8988T (cell line): ENCODE measurements at places on chromosomes 3 and 15.

- DNase-seq: no peak
Observed at GRCh38 chr3:98739266-98739665, 23.9 kb upstream of the ST3GAL6 start.

- no peak for DNase-seq
Observed at GRCh38 chr15:35136321-35137189, 51.5 kb upstream of the NANOGP8 start.

DNA sequence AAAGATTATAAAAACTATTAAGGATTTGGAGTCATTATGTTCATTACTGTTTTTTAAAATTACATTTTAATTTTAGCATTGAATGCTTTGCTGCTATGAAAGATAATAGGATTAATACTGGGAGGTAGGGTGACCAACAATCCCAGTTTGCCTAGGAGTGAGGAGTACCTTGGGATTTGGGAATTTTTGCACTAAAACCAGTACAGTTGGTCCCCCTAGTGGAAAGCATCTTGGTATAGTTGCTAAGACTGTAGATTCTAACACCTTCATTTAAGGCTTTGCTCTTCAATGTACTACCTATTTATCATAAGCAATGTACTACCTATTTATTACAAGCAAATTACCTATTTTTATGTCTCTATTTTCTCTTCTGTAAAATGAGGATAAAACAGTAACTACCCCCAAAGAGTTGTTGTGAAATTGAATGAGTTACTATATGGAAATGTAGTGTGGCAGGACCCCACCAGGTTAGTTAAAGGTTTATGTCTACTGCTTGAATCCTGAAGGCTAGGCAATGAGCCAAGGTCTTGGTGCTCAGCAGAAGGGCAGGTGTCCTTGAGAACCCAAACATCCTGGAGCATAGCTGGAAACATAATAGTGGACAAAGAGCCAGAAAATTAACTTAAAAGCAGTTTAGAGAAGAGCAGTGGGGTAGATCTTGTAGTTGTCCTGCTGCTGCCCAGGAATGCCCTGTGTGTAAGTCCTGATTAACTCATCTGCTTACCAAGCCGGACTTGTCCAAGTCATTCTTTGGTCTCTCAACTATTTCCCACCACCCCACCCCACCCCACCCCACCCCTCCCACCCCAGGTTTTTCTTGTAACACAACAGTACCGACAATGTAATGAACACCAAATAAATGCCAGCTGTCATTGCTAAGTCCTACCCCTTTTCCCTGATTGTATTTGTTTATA, 49.2 kb upstream of the NMD3 start:
- no peak for DNase-seq

- DNase-seq: peak; percentile 20
Observed at GRCh38 chr15:58066042-58066867, 744 bp upstream of the ALDH1A2 start.

DNA sequence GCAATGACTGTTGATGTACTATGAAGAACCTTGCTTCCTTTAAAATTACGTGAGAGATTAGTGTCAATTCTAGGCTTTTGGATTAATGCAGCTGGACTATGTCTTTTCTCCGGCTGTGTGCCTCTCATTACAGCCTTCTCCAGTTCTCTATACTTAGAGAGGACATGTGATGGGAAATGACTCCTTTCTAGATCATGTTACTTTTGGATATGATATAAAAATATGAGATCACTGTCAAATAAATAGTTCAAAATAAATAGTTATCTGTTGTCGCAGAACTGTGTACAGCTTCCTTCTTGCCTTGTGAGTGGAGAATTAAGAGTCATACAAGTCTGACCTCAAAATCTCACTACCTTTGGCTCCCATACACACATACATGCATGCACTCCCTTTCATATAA, 592.4 kb downstream of the DIPK2A start:
- no peak for DNase-seq

DNA sequence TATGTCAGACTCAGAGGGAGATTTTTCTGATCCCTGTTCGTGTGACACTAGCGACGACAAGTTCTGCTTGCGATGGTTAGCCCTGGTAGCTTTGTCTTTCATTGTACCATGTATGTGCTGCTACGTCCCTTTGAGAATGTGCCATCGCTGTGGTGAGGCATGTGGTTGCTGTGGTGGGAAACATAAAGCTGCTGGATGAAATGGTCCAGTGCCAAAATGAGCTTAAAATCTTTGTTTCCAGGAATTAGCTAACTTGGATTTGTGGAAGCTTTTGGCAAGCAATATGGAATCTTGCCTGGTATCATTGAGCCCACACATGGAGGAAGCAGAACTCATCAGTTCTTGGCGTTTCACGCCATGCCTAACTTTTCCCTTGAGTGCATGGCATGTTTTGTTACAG, 98.8 kb downstream of the SPRED1 start:
- no peak for DNase-seq

- no peak for DNase-seq
Observed at GRCh38 chr15:73001840-73002239, 50.4 kb upstream of the NEO1 start.

DNA sequence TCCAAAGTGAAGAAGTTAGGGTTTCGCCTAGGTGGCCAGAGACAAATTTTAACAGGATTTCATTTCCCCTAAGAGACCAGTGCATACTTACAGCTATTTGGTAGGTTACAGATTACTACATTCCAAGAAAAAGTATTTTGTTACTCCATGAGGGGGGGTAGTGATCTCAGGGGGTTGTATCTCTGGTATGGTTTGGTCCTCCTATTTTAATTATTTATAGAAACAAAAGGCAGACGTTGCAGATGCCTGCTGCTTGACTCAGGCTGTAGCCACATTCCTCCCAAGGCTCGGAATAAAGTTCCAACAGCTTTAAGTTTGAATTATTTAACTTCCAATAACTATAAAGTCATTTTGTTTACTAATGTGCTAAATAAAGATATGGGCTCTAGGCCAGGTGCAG, 1.3 kb upstream of the TRIM59 start:
- no peak for DNase-seq

GRCh38 chr15:90305932-90306331, 40.5 kb downstream of the NGRN start:
- no peak for DNase-seq

- DNase-seq: no peak
Observed at GRCh38 chr15:89860431-89860830, 33.4 kb downstream of the AP3S2 start.

DNA sequence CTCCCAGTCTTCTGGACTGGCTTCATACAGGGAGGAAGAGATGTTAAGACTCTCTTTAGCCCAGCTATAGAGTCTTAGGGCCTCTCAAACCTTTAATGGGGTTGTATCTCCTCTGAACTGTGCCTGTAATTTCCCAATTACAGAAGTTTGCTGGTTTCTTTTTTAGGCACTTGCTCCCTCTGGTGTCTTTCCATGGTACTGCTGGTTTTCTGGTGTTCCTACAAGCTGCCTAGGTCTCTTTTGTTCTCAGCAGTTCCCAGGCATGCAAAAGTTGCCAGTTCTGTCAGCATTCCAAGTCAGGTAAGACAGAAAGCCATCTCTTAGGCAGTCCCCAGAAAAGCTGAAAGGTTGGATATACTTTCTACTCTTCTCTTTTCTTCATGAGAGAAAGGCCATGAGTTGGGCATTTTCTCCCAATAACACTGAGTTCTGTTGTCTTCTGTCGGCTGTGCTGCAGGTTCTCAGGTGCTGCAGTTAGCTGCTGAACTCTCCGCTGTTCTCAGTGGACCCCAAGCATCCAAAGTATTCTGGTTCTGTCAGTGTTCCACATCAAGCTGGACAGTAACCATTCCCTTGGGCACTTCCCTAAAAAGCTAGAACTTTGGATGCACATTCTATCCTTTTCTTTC, 54.4 kb upstream of the EHHADH start:
- peak; percentile 37 for DNase-seq

DNA sequence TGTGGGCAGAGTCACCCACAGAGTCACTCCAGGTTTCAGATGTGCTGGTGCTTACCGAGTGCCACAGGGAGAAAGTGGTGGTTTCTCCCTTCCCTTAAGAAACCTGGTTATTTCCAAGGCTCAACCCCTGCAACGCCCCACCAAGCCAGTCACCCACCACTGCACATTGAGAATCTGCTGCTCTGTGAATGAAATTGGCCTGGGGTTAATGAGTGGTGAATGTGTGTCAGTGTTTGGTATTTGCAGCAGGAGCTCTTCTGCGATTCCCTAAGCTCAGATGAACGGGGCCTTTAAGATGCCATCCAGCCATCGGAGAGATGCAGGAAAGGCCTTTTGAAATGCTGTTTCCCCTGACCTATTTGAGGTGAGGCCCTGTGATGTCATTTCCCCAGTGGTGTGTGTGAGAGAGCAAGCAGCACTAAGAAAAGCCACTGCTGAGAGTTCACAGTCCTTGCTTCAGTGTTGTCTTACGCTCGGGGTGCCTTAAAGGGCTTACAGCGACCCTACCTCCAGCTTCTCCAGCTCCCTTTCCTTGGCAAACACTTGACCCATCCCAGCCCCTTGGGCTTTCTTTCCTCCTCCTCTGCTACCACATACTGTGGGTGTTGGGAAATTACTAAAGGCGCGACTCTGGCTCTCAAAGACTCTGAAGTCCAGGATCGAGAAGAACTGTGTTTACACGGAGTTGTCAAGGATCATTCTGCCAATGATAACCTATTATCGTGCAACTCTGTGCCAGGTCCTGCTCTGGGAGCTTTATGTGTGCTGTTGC, 68.9 kb downstream of the SMAD3 start:
- no peak for DNase-seq

DNA sequence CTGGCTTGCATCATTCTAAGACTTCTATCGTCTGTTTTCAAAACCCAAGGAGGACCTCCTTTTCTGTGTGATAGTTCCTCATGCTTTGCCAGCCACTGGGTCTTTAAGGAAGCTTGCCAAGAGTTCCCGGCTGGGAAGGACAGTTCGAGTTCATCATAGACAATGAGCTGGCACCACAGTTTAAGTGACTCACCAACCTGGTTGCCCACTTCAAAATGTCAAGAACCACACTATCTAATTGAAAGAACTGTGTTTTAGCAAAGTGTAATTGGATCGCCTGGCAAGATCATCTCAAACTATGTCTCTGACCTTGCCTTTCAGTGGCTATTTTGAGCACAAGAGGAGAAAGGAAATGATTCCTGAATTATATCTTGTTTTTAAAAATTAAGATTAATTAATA, 27.9 kb downstream of the SOX2 start:
- no peak for DNase-seq

DNA sequence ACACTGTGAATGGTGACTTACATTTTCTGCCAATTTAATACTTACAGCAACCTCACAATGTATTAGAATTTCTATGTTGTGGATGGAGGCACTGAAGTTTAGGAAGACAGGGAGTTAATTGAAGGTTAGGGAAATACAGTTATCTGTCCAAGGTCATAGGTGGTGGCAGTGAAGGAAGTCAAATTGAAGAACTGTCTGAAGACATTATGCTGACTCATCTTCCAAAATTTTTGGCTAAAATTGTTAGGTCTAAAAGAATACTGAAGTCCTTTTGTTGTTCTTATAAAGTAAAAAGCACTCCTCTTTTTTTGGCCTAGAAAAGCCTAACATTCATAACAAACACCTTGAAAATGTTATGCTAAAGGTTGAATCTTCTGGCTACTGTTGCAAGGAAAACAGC, 27.7 kb downstream of the EMC4 start:
- no peak for DNase-seq

DNA sequence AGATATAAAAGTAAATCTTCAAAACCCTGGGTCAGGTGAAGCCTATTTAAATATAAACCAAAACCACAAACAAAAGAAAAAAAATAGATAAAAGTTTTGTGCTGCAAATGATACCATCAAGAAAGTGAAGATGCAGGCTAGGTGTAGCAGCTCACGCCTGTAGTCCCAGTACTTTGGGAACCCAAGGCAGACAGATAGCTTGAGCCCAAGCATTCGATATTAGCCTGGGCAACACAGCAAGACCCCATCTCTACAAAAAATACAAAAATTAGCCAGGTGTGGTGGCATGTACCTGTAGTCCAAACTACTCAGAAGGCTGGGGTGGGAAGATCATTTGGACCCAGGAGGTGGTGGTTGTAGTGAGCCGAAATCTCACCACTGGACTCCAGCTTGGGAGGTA, 164.8 kb downstream of the MAGI1 start:
- no peak for DNase-seq

DNA sequence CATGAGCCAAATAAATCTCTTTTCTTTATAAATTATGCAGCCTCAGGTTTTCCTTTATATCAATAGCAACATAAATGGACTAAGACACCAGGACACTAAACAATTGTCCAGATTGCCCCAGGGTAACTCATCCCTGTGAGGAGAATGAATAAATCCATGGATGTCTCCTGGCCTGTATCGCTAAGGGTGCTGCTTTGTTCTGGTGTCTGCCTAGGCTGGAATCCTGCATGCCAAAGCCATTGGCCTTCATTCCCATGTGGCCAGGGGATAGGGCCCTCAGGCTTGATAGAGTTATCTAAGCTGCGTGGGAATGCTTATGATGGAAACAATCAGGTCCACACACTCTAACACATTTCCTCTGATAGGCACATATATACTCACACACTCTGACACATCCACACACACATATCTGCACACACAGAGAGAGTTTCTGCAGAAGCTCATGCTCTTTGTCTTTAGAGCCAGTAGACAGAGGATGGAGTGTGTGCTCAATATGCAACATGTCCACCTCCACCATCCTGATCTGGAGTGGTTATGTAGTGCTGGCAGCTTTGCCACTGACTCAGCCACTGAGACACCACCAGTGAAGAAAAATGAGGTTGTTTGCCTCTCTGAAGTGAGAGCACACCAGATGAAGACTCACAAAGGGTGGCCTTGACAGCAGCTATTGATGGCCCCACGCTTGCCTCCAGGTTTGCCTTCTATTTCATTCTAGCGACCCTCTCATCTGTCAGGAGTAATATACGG, 24.0 kb upstream of the DGKG start:
- DNase-seq: no peak

DNA sequence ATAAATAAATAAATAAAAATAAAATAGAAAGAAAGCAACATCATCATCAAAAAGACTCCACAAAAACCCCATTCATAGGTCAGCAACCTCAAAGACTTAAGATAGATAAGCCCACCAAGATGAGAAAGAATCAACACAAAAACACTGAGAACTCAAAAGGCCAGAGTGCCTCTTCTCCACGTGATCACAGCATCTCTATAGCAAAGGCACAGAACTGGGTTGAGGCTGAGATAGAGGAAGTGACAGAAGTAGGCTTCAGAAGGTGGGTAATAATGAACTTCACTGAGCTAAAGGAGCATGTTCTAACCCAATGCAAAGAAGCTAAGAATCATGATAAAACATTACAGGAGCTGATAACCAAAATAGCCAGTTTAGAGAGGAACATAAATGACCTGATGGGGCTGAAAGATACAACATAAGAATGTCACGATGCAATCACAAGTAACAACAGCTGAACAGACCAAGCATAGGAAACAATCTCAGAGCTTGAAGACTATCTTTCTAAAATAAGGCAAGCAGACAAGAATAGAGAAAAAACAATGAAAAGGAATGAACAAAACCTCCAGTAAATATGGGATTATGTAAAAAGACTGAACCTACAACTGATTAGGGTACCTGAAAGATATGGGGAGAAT, 26.4 kb downstream of the GNB5 start:
- DNase-seq: no peak
